ENCODE measurements at places on chromosomes 7 and 10.

- no peak for DNase-seq
Measured at GRCh38 chr7:111568870-111569462, 6.7 kb upstream of the IMMP2L start.

- no peak for DNase-seq
Measured at GRCh38 chr7:106568680-106569499, 92.1 kb downstream of the CCDC71L start.

- DNase-seq = no peak
Measured at GRCh38 chr7:27164367-27165088, 809 bp downstream of the HOXA9 start.

GRCh38 chr7:10838228-10838627 is 135.4 kb upstream of the PHF14 start:
- DNase-seq = no peak

GRCh38 chr10:124409696-124410095 is 9.0 kb downstream of the OAT start:
- no peak for DNase-seq

DNA sequence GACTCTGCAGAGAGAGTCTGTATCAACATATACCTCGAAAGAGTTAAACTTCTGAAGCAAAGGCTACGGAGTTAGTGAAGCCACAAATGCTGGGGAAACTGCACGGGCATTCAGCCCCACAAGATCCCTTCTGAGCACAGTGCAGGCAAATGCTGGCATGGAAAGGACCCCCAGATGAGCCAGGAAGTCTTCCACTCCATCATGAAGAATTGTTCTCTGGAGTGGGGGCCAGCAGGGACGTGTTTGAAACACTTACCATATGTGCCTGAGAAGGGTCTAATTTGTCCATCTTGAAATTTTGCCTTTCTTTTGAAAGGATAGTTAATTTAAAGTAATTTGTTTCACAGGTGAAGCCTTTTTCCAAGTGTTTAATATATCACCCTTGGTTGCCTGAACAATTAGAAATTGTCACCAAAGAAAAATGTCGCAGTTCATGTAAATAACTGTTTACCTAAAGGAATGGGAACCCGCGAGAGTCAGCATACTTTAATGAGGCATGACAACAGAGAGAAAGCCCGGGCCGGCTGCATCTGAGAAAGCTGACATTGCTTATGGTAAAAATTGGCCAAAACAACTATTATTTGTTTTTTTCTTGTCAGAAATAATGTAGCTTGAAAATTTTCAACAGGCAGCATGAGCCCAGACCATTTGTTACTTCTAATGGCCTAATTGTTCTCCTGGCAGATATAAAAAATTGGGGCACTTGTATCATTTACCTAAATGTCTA is 287.6 kb upstream of the MGMT start:
- DNase-seq = no peak

DNA sequence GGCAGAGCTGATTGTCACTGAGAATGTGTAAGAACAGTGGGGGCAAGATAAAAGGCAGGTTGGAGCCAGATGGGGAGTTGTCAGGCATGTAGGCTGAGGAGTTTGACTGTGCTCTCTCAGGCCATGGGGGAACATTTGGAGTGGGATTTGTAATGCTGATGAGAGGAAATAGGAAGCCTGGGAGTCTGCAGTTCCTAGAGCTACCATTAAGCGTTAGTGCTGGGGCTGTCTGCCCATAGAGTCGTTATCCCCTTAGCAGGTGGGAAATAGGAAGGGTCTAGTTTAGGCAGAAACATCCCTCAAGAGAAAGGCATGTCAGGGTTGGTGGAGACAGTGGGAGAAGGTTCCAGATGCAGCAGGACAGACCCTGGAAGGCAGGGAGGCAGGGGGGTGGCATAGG is 75.5 kb downstream of the RPS24 start:
- no peak for DNase-seq

DNA sequence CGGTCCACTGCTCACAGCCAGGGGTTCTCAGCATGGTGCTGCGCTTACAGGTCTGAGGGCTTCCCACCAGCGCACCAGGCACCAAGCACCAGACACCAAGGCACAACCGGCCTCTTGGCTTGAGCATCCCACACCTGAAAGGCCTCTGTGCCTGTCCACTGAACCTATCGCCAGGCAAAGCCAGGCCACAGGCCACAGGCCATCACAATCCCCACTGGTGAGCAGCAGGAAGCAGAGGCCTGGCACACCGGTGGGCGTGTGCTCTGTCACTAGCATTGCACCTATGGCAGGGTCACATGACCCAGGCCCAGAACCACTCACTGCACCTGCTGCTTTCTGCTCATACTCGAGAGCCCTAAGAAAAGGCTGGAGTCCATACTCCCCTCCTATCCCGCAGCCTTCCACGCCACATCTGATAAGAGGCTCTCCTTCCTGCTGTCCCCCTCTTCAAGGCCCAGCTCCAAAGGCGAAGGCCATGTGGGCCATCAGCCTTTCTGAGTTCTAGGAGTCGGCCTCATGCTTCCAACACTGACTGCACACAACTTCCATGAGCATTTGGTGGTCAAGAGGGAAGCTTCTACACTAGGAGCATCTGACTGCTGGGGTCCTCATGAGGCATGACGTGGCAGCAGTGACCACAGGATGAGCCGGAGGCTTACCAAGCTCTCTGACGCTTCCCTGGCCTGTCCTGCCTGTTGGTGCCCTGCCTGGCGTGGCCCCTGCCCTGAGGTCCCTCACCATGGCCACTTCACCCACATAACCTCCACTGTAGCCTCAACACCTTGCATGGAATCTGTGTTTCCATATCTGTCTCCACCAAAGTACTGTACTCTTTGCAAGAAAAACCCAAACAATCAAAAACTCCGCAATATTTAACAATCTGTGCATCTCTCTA is 166.3 kb downstream of the TNS3 start:
- no peak for DNase-seq

DNA sequence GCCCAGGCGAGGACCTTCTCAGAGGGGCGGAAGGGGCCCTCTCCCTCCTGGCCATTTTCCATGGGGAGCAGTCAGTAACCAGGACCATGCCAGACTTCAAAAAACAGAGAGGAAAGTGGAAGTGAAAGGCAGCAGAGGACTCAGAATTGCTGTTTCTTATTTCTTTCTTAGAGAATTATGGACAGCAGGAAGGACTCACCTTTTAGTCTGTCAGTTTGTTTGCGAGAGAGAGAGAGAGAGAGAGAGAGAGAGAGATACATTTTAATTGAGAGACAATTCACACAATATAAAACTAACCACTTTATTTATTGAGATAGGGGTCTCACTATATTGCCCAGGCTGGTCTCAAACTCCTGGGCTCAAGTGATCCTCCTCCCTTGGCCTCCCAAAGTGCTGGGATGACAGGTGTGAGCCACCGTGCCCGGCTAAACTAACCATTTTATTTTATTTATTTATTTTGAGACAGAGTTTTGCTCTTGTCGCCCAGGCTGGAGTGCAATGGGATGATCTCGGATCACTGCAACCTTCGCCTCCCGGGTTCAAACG is 24.5 kb downstream of the SCD start:
- DNase-seq = no peak

GRCh38 chr7:19677180-19677579 is 31.7 kb downstream of the POLR1F start:
- DNase-seq = no peak

- DNase-seq = no peak
Measured at GRCh38 chr10:83410570-83410969, 728.7 kb upstream of the GHITM start.

GRCh38 chr7:158421361-158421760 is 166.3 kb downstream of the PTPRN2 start:
- DNase-seq = no peak

- no peak for DNase-seq
Measured at GRCh38 chr7:151863386-151864079, 13.4 kb downstream of the PRKAG2 start.

- no peak for DNase-seq
Measured at GRCh38 chr7:25739143-25739542, 412.9 kb upstream of the NFE2L3 start.

DNA sequence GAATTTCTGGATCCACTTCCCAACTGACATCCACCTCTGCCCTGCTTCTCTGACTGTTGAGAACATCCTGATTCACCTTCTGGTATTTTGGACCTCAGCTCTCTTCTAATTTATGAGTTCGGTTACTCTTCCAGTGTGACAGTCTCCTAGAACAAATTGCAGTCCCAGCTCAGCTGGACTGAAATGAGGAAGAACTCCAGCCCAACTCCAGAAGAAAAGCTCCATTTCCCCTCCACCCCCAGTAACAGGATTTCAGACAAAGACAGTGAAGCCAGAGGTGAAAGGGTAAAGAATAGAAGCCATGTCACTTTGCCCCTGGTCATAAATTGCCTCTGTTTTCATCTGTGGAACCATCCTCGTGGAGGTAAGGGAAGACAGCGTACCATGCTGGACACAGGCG is 26.2 kb upstream of the INHBA start:
- no peak for DNase-seq

Measured in effector CD4-positive, alpha-beta T cell (primary cell).